ENCODE measurements at places on chromosomes 1 and 21. TPM values are rescaled to one million over a fixed set of nuclear protein-coding genes. Genes with fewer than 3 reads are reported as not detected.

DNA sequence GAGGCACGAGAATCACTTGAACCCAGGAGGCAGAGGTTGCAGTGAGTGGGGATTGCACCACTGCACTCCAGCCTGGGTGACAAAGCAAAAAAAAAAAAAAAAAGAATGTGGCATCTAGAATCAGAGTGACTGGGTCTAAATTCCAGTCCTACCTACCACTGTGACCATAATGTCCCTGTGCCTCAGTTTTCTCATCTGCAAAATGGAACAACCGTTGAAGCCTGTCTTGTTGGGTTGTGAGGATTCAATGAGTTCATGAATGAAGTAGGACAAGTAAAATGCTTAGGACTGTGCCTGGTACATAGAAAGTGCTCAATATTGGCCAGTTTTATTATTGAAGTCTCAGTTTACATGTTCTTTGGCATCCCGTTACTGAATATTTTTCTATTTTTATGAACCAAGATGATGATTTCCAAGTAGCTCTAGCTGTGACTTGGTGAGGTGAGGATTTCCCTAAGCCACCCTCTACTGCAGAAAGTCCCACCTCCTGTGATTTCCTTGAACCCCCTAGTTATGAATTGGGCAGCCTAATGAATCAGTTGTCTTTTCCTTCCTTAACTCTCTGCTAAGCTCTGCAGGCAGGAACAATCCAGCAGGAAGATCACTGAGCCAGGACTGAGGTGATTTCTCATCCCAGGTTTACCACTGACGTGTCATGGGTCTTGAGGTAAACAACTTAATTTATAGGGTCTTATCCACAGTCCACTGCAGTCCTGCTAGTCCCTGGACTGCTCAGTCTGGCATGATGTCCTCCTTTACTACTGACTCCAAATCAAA is 18.9 kb upstream of the MEAF6 start:
- DNase-seq = no peak

DNA sequence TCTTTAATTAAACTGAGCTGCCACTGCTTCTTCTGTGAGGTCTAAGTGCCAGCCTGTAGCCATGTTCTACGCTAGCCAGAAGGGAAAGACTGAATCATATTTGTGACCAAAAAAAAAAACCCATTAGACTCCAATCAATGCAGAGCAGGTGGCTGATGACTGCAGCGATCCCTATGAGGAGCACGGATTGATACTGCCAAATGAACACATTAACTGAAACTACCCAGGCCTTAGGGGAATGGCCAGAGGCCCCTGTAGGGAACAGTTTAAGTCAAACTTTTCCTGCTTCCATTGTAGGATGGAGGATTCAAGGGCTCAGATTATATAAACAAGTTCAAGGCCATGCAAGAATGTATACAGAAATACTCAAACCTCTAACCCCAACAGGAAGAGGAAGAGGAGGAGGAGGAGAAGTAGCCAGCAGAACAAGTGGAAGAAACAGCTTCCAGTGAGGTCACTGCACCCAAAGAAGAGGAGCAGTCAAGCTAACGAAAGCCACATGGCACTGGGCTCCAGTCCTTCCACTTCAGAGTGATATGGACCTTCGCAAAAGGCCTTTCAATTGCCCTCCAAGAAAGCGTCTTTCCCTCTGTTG is 328.3 kb downstream of the SMYD3 start:
- DNase-seq = no peak

DNA sequence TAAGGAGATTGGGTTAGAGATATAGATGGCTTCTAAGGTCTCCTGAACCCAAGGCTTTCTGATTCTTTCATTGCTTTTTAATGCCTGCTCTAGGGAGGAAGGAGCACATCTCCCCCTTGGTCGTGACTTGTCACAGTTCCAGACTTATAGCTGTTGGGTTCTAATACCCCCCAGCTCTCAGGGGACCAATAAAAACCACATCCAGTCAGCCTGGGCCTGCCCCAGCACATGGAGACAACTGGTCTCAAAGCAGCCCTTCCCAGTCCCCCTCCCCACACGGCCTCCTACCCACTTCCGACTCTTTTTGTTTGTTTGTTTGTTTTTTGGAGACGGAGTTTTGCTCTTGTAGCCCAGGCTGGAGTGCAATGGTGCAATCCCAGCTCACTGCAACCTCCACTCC is 23.3 kb downstream of the QSOX1 start:
- DNase-seq = no peak

The INSRR gene
- total RNA-seq = 0.20 TPM

The UBR4 gene
- total RNA-seq = 109 TPM

All from activated naive CD8-positive, alpha-beta T cell treated with anti-CD3 and anti-CD28 coated beads for 36 hours (primary cell).